Ecto neural progenitor cell (in vitro differentiated cells): ENCODE measurements at places on chromosomes 6 and 20.

DNA sequence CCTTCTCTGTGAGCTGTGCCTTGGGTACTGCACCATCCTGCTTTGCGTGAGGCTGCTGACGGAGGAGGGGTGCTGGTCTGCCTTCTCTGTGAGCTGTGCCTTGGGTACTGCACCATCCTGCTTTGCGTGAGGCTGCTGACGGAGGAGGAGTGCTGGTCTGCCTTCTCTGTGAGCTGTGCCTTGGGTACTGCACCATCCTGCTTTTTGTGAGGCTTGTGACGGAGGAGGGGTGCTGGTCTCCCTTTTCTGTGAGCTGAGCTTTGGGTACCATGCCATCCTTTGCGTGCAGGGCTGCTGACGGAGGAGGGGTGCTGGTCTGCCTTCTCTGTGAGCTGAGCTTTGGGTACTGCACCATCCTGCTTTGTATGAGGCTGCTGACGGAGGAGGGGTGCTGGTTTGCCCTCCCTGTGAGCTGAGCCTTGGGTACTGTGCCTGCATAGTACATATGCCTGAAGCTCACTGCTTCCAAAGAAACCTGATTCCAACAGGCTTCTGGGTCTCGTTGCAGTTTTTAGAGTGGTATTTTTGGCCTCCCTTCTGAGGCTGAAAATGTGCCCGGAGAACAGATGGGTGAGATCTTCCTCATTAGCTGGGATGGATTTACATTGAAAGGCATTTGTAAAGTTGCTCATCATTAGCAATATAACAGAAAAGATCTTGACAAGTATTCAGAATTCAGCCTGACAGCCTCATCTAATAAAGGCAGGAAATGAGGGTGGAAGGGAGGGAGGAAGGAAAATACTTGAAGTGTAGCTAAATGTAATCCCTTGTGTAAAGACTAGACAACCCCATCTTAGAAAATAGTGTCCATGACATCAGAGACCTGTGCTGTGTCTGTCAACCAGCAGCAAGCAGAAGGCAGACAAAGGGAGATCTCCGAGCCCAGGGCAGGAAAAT lies 46.8 kb upstream of the UNC93A start:
- no peak for DNase-seq

GRCh38 chr6:132648356-132648755 lies 10.6 kb downstream of the TAAR1 start:
- DNase-seq: no peak

- DNase-seq: no peak
Measured at GRCh38 chr6:164014346-164015087, 600.0 kb downstream of the QKI start.

DNA sequence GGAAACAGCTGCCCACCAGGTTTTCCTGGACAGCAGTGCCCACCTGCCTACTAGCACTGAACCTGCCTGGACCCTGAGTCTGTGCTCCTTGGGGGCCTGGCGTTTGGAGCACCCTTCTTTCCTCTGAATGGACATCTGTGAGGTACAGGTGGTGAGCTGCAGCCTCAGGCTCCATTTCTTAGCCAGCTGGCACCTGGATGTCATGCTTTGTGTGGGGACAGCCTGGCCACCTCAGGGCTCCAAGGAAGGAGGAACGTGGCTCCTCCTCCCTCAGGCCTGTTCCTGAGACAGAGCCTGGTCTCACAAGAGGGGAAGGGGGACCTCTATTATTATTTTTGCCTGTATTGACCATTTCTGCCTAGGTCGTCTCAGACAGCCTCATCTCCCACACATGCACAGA lies 8.1 kb downstream of the TMEM151B start:
- no peak for DNase-seq
